Motor neuron (in vitro differentiated cells): ENCODE measurements at places on chromosomes 12 and 14.

- ATAC-seq, result no peak
Measured at GRCh38 chr14:53265025-53265424, 111.9 kb upstream of the DDHD1 start.

- ATAC-seq, result no peak
Measured at GRCh38 chr12:66255737-66256136, 46.6 kb upstream of the HELB start.

GRCh38 chr14:68979722-68980451 is 785 bp upstream of the ACTN1 start:
- no peak for ATAC-seq

GRCh38 chr14:103023881-103024473 is 33.4 kb downstream of the CDC42BPB start:
- ATAC-seq, result no peak

DNA sequence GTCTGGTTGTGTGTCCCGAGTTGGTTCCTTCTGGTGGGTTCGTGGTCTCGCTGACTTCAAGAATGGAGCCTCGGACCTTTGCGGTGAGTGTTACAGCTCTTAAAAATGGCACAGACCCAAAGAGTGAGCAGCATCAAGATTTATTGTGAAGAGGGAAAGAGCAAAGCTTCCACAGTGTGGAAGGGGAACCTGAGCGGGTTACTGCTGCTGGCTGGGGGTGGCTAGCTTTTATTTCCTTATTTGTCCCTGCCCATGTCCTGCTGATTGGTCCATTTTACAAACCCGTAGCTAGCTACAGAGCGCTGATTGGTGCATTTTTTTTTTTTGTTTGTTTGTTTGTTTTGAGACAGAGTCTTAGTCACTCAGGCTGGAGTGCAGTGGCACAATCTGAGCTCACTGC is 29.3 kb downstream of the FGF6 start:
- ATAC-seq, result no peak

GRCh38 chr14:101980700-101981099 is 16.3 kb downstream of the DYNC1H1 start:
- no peak for ATAC-seq
